CD4-positive, alpha-beta T cell treated with Interferon alpha-2 for 1 hour (primary cell): ENCODE measurements at places on chromosomes 4 and X.

DNA sequence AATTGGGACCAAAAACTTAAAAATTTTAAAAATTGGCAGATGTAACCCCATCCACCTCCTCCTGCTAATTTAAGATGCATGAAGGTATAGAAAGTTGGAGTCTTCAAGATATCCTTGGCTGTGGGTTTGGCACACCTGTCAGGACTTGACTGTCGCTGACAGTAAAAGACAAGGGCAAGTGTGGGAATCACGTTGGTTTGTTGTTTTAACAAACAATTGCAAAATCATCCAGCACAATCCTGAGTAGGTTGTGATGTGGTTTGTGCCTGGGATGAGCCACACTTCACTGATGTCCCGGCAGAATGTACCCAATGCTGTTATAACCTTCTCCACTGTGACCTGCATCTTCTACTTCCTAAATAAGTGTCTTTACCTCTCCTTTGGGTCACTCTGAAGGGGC is 24.0 kb downstream of the HOPX start:
- DNase-seq: no peak

GRCh38 chrX:153635788-153636668 is 11.0 kb upstream of the DUSP9 start:
- peak; percentile 26 for DNase-seq

DNA sequence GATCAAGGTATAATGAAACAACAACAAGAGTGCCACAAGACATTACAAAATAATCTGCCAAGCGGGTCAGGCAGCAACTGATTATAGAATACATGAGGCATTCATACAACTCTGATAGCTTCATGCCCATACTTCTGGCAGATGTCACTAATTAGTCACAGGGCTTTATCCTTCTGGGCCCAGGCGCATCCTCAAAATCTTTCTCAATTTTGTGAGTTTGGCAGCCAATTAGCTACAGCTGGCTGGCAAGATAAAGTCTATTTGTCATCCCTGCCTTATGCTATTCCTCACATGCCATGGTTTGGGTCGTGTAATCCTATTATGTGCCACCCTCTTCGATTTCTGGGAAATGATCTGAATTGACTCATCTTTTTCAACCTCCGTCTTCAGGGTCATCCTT is 254.3 kb downstream of the PACRGL start:
- DNase-seq: no peak

GRCh38 chr4:113209153-113209552 is 159.7 kb downstream of the ANK2 start:
- DNase-seq: no peak

- DNase-seq: no peak
These were observed 535.1 kb downstream of the FAT4 start for GRCh38 chr4:125849869-125850268.

DNA sequence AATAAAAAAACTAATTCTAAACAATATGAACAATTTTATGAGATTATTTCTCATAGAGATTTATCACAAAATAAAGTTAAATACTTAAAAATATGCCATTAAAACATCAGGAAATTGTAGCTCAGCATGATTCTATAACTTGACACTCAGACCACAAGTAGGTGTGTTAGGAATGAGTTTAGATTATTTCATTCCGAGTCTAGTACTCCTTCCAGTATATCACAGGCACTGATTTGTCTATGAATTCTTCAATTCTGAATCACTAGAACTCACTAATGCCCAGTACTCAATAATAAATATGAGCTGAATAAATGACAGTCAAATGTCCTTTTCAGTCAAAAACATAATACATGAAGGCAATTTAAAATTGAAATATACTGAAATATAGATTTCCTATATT is 22.2 kb downstream of the BOD1L1 start:
- no peak for DNase-seq

DNA sequence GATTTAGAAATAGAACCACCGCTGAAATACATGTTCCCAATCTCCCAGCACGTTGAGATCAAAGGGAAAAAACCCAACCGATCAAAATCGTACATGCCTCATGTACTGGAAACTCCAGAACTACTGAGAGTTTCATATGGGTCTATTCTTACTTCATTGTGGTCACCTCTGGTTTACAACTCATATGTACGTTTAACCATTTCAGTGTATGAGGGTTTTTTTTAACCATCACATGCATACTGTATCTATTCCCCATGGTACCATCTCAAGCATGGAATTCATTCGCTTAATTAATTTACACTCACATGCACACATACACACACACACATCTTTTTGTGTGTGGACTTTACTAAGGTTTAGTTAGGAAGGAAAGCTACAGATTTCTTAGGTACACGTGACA is 46.0 kb upstream of the CLNK start:
- DNase-seq: no peak

DNA sequence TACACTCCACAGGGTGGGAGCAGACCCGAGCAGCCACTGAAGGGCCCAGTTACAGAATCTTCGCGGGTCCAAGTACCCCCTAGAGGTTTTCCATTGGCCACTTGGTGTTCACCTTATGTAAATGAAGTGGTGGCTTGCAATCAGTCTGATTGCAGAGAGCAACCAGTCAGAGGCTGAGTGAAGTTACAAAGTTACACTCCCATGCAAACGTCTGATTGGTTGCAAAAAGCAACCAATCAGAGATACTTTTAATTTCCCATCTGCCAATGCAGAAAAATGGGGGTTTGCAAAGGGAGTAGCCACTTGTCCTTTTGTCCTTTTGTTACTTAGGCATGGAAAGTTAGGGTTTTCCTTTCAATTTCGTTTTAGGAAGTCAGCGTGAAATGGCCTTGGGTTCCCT is 27.0 kb upstream of the NKAP start:
- no peak for DNase-seq

GRCh38 chr4:152039023-152039481 is 278.2 kb upstream of the GATB start:
- no peak for DNase-seq

- no peak for DNase-seq
These were observed 221.7 kb downstream of the APBB2 start for GRCh38 chr4:40992472-40993295.

GRCh38 chrX:114841051-114841450 is 176.4 kb downstream of the IL13RA2 start:
- DNase-seq: no peak

GRCh38 chr4:5869966-5870619 is 22.8 kb downstream of the CRMP1 start:
- DNase-seq: no peak

- DNase-seq: no peak
These were observed 68.6 kb downstream of the PRKG2 start for GRCh38 chr4:81146466-81146865.

DNA sequence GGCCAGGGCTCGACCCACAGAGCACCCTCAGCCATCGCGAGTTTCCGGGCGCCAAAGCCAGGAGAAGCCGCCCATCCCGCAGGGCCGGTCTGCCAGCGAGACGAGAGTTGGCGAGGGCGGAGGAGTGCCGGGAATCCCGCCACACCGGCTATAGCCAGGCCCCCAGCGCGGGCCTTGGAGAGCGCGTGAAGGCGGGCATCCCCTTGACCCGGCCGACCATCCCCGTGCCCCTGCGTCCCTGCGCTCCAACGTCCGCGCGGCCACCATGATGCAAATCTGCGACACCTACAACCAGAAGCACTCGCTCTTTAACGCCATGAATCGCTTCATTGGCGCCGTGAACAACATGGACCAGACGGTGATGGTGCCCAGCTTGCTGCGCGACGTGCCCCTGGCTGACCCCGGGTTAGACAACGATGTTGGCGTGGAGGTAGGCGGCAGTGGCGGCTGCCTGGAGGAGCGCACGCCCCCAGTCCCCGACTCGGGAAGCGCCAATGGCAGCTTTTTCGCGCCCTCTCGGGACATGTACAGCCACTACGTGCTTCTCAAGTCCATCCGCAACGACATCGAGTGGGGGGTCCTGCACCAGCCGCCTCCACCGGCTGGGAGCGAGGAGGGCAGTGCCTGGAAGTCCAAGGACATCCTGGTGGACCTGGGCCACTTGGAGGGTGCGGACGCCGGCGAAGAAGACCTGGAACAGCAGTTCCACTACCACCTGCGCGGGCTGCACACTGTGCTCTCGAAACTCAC is 3.6 kb downstream of the MID1IP1 start:
- DNase-seq: no peak

GRCh38 chr4:119151161-119151560 is 15.5 kb downstream of the MYOZ2 start:
- DNase-seq: no peak

DNA sequence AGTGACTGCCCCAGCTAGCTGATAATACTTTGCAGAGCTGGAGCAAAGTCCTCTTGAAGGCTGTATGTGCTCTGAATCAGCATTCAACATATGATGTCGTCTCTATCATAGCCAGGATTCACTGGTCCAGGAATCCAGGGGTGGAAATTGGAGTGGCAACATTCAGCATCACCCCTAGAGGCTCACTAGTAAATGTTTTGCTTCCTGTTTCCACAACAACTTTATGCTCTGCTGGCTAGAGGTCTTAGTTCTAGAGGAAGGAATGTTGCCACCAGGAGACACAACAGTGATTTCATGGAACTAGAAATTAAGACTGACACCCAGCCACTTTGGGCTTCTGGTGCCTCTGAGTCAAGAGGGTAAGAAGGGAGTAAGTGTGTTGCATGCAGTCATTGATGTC is 11.3 kb downstream of the MAGEA1 start:
- no peak for DNase-seq

DNA sequence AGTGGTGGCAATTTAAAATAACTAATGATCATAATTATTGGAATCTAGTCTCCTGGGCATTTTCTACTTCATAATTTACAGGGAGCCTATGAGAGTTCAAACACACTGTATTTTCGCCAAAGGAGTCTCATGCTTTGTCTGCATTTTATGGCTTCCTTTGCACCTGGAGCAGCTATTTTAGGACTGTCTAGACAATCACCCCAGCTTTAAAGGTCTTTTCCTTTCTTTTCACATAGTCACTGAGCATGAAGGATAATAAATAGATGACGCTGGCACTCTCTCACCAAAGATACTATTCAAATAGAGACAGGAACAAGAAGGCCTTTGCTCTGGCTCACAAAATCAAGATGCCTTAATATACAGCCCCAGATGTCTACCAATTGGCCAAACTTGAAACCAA is 43.0 kb downstream of the AMELX start:
- DNase-seq: no peak

- peak; percentile 50 for DNase-seq
These were observed 97.1 kb upstream of the MAML3 start for GRCh38 chr4:140250989-140251552.

DNA sequence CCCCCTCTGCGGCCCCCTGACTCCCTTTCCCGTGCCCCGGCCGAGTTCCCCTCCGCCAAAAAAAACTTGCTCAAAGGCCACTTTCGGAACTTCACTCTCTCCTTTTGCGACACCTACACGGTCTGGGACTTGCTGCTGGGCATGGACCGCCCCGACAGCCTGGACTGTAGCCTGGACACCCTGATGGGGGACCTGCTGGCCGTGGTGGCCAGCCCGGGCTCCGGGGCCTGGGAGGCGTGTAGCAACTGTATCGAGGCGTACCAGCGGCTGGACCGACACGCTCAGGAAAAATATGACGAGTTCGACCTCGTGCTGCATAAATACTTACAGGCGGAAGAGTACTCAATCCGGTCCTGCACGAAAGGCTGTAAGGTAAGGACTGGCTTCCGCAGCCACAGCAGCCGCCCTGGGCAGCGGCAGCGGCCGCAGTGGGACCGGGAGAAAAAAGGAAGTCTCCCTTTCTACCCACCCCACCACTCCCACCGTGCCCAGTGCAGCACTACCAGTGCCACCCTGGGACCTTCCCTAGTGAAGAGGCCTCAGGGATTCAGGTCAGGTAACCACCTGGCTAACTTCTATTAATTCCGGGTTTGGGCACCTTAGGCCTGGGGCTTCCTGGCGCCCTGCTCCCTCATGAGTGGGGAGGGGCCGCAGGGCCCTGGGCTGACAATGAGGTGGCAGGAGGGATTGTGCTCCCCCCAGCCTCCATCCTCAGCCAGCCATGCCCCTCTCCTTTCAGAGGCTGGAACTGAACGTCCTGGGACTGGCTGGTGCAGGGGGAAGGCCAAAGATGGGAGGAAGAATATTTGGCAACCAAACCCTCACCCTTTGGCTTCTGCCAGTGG is 1.9 kb downstream of the NALF2 start:
- no peak for DNase-seq

DNA sequence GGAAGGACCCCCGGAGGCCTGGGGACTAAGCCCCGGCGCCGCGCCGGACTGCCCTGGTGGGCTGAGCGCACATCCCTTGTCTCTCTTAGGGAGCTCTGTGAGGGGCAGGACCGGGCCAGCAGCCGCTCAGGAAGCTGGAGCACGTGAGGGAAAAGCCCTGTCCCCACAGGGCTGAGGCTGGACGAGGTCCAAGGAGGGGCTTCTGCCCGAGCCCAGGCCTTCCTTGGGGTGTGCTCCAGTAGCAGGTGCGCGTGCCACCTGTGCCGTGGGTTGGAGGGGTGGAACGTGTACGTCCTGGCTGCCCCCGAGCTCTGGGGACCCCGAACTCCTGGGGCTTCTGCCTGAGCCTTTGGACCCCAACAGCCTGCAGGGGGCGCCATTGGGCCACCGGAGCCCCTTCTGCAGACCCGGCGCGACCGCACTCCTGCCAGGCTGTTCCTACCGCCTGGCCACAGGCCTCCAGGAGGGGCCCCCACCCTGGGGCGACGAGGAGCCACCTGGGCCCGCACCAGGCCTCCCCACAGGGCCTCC is 27.2 kb downstream of the TACC3 start:
- DNase-seq: peak; percentile 76

DNA sequence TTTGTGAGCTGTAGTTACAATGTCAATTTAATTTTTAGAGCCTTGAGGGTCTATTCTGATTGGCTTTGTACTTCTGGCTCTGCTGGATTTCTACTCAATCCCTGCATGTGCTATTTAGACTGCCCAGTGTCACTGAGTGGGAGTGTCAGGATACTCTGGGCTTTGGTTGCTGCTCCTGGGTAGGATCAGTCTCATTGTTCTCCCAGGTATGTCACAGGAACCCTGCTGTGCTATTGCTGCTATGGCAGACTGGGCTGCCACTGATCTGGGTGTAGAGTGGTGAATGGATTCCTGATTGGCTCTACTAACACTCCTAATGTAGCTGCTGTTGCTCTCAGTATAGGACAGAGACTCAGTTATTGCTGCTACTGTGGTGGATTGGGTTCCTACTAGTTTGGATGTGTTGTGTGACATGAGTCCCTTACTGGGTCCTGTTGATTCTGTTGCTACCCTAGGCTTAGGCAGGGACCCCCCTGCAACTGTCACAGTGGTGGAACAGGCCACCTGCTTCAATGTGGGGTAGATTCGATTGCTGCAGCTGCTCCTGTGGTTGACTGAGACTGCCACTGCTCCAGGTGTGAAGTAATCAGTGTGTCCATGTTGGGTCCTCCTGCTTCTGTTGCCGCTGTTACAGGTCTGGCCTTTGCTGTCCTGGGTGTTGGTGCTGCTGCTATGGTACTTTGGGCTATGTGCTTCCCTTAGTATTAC is 707.8 kb upstream of the AMOT start:
- no peak for DNase-seq

DNA sequence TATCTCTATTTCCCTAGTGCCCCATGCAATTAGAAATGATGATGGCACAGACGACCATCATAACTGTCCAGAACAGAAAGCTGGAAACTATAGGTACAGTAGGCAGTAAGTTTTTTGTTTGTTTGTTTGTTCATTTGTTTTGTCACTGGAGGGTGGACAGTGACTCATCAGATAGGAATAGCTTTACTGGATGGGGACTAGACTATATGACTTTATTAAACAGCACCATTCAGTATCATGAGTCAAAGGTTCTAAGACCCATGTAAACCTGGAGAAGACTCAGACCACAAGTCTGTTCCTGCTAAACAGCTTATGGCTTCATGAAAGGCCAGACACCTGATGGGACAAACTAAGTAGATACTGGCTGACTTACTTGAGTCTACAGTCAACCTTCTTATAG is 38.4 kb downstream of the PLAC1 start:
- DNase-seq: no peak
